AG10803 (cell line): ENCODE measurements at places on chromosomes 3 and 15.
A peak's percentile ranks its signal among the peaks of the same experiment; 100 is the strongest.

GRCh38 chr3:15538345-15538744 is 16.8 kb upstream of the COLQ start:
- DNase-seq: no peak

- no peak for DNase-seq
Observed at GRCh38 chr15:49637857-49638256, 17.0 kb downstream of the DTWD1 start.

DNA sequence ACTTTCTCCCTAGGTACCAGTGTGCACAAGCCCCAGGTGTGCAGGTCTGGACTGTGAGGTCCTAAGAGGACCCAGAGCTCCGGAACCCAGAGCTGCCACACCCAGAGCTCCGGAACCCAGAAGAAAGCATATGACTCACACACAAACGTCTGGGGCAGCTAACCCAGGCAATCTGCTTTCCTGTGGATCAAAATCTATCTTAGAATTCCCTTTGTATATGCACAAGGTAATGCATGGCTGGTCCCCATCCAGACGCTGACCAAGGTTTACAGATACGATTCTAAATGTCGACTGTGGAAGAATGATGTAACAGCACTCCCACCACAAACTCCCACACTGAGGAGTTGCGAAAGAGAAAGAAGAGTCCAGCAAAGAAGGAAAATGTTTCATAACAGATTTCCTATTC is 15.7 kb downstream of the KCNMB2 start:
- DNase-seq: peak; percentile 29

- no peak for DNase-seq
Observed at GRCh38 chr15:64146520-64146884, 5.0 kb upstream of the SNX22 start.

GRCh38 chr3:127787571-127788365 is 34.5 kb downstream of the MGLL start:
- no peak for DNase-seq

DNA sequence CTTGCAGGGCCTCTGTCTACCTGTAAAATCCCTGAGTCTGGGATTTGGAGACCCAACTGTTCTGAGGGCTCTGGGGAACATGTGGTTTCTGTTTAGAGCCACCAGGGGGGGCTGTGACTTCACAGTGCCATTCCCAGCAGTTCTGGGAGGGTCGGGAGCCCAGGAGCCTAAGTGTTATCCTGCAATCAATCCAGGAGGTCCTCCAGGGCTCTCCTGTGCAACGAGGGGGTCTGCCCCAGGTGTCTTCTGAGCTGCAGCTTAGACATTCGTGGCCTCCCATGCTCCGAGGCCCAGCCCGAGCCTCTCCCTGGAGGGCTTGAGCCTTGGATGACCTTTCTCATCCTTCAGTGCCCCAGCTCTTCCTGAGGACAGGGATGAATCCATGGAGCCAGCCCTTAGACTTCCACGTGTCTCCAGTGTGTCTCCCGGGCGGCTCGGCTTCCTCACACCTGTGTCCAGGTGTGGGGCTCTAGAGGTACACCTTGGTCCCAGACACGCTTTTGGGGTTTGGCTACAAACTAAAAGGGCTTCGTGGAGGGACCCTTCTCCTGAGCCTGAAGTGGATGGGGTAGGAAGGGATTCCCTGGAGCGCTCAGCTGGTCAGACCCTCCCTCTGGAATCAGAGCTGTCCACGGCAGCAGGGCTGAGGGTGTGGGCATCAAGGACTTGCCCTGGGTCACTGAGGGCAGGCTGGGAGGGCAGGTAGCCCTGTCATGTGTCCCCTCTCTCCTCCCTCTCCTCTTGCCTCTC is 20.3 kb upstream of the ABTB1 start:
- DNase-seq: peak; percentile 45

- DNase-seq: no peak
Observed at GRCh38 chr3:121574449-121574848, 6.7 kb downstream of the ARGFX start.

DNA sequence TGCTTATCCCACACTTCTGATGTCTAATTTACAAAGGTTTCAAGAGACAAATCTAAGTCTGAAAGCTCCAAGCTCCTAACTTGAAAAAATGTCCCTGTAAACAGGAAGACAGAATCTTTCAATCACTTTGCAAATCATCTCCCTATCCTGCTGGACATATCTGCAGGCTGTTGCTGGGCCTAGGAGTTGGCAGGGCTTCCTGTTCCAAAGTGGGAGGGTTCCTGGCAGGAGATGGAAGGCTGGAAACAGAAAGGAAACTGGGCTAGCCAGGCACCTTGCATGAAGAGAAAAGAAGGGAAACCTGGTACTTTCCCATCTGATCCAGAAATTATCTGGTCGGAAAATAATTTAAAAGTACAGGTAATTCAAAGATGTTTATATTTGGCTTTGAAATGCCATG is 227.3 kb upstream of the IL12A start:
- DNase-seq: peak; percentile 65

DNA sequence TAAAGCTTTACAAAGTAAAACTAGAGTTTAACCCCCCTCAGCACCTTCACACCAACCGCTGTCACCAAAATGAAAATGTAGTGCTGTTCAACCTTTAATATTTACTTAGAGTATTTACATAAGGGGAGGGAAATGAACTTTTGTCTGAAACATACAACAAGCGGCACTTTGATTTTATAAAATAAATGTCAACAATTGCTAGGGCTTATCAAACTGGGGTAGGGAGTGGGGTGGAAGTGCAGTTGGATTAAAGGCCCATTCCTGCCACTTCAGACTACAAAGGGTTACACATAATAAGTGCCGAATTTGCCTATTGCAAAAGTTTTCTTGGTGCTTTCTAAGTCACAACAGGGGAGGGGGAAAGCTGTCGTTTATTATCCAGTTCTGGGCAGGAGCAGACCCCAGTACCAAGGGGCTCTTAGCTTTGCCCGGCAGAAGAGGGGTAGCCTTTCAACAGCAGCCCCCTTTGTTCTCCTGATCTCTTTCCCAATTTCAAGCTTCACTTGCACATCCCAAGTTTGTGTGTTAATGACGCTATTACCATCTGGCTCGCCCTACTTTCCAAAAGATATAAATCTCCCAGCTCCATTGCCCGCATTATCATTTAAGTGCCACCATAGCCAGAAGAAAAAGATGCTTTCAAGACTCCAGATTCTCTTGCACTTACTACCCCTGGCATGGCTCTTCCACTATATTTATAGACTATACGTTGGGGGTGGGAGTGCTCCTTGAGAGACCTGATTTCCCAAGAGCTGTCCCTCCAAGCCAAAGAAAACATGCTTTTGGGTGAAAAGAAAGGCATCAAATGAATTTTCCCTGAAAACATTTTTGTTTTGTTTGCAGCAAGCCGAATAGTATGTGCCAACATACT is 17.0 kb downstream of the SOX2 start:
- DNase-seq: no peak

- no peak for DNase-seq
Observed at GRCh38 chr3:120326784-120327183, 22.4 kb downstream of the LRRC58 start.

- no peak for DNase-seq
Observed at GRCh38 chr15:98514034-98514622, 134.2 kb upstream of the IGF1R start.

DNA sequence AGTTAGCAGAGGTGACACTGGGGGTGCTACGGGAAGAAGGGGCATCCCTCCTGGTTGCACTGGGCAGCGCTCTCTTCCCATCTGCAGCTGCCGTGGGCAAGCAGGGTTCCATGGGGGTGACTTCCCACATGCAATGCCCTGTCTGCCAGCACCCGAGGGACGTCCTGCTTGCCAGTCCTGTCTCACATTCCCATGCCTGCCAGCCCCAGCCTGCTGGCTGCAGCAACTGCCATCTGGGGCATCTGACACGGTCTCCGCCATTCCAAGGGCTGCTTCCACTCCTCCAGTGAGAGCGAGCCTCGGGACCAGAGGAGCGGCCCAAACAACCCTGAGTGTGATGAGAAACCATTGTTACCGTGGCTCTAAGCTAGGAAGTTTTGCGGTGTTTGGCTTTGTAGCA is 45.4 kb upstream of the RPL32 start:
- no peak for DNase-seq

- no peak for DNase-seq
Observed at GRCh38 chr3:138136201-138136600, 4.0 kb upstream of the A4GNT start.

DNA sequence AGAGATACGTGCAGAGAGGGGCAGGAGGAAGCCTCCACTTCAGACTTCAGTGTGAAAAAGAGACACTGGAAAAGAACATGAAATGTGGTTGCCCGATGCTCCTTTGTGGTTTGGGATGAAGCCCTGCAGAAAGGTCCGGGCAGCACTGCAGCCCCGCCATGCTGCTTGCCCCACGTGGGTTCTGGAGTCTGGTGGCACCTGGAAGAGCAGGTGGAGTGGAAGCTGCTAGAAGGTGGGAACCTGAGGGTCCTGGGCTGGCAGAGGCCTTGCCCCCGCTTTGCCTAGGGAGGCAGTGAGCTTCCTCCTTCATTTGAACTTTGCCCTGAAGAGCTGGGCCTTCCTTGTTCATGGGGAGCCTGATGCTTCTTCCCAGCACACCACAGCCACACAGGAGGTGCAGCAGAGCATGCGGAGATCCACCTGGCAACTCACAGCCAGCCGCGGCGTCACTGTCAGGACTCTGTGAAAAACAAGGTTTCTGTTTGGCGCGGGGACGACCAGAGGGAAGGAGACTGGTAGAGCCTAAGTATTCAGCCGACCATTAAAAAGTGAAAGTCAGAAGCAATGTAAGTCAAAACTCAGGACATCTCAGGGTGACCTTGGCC is 59.0 kb downstream of the APBA2 start:
- no peak for DNase-seq

DNA sequence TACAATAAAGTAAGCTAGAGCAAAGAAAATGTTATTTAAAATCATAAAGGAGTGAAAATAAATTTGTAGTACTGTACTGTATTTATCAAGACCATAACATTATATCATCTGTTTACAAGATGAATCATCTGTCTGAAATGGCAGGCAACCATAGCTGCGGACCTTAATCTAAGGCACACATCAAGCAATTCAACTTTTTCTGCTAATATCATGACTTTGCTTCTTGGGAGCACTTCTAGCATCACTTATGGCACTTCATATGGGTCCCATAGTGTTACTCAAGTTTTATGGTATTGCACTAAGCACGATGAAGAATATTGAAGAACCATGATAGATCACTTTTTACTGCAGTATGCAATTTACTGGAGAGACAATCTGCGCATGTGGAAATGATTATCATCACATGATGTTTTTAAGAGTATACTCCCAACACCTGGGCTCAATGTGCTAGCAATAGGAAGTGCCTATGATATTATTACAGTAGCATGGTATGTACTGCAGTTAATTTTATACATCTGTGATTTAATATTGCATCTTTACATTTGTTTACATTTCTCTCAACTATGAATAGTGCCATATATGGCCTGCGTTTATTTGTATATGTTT is 137.7 kb upstream of the NECTIN3 start:
- peak; percentile 68 for DNase-seq

- no peak for DNase-seq
Observed at GRCh38 chr3:146540236-146540635, 4.2 kb downstream of the PLSCR1 start.

DNA sequence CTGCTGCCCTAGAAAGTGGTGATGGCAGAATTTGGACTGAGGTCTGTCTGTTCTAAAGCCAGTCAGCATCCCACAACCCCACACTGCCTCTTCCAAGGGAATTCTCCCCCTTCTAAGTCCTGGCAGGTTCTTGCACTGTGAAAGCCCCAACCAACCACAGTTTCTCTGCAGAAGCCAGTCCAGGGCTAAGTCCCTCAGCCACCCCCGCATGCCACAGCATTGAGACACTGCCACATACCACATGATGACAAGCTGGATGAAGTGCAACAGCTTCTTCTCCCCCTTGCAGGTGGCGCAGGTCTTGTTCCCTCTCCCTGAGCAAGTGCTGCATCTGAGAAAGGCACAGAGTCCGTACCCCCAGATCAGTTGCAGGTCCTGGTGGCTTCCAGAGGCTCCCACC is 18.6 kb downstream of the SSUH2 start:
- DNase-seq: peak; percentile 45

DNA sequence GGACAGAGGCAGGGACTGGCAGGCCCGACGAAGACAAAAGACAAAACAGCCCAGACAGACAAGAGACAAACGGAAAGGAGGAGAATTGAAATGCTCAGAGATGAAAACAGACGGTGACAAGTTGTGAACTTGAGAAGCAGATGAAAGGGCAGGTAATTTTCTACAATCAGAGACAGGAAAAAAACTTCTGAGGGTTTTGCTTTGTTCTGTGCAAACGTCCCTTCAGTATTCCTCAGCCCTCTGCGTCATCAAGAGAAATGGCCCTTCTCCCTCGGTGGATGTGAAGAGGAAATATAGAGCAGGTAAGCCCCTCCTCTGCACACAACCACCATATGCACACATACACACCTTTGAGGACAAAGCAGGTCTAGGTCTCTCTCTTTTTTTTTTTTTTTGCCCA is 206.6 kb downstream of the UACA start:
- no peak for DNase-seq

GRCh38 chr15:80523746-80524145 is 119.6 kb downstream of the ARNT2 start:
- DNase-seq: no peak

DNA sequence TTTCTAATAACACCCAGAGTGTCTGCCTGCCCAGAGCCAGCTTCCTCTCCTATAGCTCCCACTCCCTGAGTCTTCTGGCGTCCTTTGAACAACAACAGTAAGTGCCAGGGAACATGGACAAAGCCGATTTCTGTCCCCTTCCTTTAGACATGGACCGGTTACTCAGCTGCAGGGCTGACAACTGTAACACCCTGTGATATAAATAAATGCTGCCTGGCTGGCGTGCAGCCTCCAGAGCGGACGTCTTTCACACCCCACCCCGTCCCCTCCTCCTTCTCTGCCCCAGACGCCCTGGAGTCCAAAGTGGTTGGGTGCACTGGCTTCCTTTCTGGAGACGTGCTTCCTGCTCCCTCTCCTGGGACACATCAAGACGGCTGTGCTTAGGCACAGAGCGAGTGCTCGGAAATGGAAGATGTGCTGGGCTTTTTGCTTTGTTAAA is 281.9 kb upstream of the LRRFIP2 start:
- DNase-seq: peak; percentile 28

DNA sequence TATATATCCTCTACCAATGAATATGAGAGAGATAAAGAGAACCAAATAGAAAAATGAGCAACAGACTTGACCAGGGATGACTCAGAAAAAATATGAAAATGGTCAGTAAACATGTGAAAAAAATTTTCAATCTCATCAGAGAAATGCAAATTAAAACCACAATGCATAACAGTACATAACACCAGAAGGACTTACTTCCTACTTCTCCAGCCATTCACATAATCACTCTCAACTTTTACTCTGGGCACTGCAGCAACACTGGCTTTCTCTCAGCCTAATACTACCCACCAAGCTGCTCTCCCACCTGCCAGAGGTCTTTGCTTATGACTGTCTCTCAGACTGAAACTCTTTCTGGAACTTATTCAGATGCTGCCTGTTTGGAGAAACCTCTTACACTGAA is 49.4 kb downstream of the DPH6 start:
- DNase-seq: peak; percentile 40
